ENCODE measurements at places on chromosomes 5 and 9.
A peak's percentile ranks its signal among the peaks of the same experiment; 100 is the strongest.

DNA sequence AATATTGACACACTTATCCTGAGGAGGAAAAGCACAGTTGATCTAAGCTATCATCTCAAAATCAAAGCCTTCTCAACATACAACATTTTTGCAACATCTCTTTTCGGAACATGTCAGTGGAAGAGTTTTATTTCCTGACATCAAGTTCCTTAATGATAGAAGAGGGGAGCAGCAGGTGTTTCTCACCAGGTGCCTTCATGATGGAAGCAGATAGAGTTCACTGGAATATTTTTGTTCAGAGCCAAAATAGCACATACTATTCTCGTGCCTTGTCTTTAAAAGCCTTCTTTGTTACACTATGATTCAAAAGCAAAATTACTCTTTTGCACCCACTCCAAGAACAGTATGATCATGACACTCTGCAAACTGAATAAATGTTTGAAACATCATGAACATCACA lies 176.9 kb upstream of the CCNG1 start:
- no peak for DNase-seq

GRCh38 chr5:136086783-136087566 lies 45.7 kb upstream of the SMAD5 start:
- no peak for DNase-seq

GRCh38 chr5:176446884-176447590 lies 1.1 kb upstream of the FAF2 start:
- no peak for DNase-seq

DNA sequence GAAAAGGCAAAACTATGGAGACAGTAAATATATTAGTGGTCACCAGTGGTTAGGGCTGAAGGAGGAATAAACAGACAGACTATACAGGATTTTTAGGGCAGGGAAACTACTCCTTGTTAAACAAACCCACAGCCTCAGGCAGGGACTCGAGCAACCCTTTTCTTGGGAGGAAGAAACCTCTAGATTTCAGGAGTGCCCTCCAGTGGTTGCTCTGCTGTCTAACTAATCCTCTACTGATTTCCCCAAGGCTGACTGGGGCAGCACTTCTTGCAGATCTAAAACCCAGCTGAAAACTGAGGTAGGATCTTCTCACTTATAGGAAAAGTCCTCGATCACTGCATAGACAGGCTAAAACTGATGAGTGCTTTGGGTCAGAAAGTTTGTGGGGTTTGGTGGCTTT lies 176.8 kb downstream of the ISOC1 start:
- DNase-seq = peak; percentile 18

DNA sequence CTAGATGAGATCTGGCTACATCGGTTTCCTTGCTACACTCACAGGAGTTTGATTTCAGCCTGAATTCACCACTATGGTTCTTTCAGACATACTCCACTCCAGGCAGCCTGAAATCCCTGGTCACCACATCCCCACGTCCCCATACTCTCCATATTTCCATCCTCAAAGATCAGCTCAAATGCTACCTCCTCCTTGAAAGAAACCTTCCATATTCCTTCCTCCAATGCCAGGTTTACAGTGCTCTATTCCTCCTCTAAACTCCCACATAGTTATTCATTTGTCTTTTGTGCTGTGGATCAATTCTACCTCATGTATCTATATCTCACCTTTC lies 151.7 kb downstream of the GLIS3 start:
- no peak for DNase-seq

DNA sequence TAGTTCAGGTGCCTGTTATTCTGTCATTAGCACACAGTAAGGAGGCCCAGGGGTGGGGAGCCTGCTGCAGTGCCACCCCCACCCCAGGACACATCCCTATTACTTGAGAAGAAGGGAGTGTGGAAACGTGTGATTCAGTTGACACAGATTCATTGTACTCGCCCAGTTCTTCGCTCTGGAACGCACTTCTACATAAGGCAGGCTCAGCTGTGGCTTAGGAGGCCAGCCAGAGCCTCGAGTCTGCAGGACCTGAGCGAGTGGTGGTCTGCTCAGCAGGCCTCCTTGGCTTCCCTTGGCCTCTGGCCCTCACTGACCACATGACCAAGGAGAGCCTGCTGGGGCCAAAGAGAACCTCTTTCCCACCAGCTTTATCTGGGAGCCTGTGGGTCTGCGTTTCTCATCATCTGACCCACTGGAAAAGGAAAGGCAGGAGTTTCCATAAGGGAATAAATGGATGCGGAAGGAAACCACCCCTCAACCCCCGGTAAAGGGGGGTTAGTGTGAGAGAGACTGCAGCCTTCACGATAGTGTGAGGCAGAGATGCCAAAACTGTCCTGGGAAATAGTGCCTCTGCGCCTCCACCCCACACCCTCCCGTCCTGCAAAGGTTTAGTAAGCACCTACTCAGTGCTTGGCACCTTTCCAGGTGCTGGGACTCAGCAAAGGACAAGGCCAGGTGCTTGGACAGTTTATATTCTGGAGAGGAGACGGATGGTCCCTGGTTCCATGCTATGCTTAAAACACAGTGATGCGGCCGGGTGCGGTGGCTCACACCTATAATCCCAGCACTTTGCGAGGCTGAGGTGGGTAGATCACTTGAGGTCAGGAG lies 73.7 kb downstream of the PPARGC1B start:
- DNase-seq = no peak

DNA sequence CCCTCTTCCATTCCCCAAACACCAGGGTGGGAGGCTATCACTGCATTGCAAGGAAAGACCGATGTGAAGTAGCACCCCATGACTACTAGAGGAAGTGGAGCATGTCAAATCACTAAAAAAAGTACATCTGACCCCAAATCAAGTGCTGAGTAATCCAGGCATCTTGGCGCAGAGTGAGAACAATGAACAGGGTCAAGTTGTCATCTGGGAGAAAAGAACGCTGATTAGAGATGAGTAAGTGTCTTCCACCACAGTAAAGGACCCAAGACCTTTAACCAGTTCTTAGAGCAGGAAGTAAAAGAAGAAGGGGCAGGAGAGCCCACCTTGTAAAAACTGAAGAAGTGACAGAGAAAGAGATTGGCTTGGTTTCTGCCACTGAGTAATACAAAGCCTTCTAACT lies 75.0 kb upstream of the RAD23B start:
- DNase-seq = no peak

GRCh38 chr9:14258156-14258555 lies 55.8 kb downstream of the NFIB start:
- DNase-seq = no peak

DNA sequence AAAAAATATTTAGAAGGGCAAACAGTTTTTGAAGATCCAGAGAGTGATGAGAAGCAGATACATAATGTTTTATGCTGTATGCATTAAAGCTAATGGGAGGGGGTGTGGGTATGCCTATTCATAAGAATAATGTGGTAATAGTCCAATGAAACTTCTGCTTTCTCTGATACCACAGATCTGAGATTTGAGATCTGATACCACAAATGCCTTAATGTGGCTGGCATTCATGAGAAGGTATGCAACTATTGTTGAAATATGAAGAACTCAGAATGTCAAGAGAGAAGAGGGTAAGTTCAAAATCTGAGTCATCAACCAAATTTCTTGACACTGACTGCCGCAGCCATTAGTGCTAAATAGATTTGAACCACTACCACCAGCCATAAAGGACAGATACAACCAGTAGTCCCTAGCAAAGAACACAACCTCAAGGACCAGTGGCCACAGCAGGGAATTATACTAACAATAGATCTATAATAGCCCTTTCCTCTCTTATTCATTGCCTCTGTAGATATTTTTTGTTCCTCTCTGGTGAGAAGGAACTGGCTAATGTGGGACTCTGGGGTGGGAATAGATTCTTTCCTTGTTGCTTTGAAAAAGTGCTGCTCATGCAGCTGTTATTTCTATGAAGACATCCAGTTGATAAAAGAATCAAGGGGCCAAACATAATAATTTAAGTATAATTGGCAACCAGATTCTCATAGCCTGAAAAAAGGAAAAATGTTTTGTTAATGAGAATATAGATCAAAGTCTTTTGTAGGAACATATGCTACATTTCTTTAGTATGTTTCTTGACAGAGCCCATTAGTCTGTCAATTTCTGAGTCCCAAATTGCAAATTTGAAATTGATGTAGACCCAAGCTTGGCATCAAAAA lies 256.5 kb upstream of the ZNF608 start:
- peak; percentile 36 for DNase-seq

DNA sequence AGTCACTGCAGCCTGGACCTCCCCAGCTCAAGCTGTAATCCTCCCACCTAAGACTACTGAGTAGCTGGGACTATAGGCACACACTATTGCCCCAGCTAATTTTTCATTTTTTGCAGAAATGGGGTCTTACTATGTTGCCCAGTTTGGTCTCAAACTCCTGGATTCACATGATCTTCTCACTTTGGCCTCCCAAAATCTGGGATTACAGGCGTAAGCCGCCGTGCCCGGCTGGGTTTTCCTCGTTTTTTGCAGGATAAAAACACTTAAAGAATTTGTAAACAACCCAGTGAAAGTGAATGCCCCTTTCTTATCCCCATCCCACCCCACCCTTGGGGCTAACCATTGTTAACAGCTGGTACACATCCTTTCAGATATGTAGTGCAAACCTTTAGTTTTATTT lies 7.7 kb downstream of the CLTB start:
- no peak for DNase-seq

DNA sequence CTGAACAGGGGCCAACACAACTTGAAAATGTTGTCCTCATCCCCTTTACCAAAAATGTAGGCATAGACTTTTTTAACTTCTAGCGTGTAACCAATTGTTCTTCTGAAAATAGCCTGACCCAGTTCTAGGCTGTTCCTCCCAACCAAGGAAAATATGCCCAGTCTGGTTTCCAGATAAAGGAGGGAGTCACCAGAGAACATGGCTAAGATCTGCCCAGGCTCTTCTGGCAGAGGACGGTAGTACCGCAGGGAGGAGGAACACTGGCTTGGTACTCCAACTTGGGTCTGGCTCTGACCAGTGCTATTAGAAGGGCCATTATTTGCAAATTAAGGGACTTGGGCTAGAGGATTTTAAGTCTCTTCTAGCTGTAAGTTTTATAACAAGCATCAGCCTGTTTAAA lies 63.1 kb downstream of the GRAMD2B start:
- DNase-seq = no peak

DNA sequence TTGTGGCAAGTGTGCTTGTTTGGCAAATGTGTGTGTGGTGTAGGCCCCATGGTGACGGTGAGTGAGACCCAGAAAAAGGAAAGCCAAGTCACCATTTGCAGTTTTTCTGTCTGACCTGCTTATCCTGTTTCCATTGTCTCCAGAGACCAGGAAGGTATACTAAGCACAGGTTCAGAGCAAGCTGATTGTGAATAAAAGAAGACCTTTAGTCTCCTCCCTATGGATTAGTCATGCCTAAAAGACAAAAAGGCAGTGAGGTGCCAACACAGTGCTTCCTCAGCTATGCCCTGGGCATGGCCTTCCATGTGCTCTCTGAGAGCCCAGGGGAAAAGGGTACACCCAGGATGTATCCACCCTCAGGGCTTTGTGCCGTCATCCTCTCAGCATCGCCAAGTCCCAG lies 49.2 kb upstream of the SHOC1 start:
- DNase-seq = no peak

- DNase-seq = no peak
Measured at GRCh38 chr5:149794487-149794971, 64.4 kb downstream of the PPARGC1B start.

DNA sequence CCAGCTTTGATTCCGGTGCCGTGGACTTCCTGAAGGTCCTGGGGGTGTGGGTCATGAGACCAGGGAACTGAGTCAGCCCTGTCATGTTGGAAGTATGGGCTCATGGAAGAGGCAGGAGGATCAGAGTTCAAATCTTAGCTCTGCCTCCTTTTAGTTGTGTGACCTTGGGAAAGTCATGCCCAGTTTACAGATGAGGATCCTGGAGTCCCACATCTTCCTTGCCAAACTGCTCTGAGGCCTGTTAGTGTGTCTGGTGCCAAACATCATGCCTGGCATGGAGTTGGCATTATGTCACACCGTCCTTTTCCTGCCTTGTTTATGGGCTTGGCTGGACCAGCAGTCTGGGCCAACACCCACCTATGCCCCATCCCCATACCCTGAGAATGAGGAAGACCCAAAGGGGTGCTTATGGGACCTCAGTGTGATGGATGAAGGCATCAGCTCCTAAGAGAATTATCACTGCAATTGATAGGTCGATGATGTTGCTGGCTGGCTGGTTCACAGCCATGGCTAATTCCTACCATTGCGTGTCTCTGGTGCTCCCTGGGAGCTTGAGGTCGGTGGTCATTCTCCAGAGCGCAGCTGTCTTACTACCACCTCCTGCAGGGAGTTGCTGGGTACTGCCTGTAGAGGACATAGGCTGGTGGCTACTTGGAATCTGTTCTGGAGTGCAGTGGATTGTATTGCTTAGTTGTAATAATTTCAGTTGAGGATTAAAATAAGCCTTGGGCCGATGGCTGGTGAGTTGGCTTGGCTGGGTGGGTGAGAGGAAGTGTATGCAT lies 140.5 kb upstream of the PITX1 start:
- no peak for DNase-seq

DNA sequence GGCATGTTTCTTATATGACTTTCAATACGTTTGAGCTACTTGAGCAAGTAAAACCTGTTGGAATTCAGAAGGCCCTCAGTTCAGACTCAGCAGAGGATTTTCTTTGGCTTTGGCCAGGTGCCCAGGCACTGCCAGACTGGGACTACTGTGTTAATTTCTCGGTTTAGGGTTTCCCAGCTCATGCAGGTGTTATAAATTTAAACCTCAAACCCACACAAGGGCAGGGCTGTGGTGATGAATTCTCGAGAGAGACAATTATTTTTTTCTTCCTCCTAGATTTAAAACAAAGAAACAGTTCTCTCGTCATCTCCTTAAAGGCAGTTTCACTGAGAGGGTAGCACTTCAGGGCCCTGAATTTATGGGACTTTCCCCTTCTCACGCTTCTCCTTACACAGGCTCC lies 406.0 kb upstream of the PIK3R1 start:
- DNase-seq = peak; percentile 33

DNA sequence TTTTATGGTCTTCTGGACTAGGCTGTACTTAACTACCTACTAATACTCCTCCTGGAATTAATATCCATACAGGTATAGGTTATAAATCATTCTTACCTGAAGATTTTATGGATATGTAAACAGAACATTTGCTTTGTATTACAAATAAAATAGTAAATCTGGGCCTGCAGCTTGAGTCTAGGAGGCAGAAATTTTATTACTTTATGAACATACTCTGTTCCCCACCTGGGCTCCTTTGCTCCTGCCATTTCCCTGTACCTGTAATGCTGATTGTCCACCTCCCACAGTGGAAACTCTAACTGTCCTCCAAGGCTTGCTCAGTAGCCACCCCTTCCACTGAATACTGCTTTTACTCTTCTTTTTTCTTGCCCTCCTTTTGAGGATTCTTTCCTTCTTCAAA lies 108.0 kb downstream of the PAM start:
- no peak for DNase-seq

- DNase-seq = no peak
Measured at GRCh38 chr9:81552581-81552991, 136.8 kb downstream of the TLE1 start.

DNA sequence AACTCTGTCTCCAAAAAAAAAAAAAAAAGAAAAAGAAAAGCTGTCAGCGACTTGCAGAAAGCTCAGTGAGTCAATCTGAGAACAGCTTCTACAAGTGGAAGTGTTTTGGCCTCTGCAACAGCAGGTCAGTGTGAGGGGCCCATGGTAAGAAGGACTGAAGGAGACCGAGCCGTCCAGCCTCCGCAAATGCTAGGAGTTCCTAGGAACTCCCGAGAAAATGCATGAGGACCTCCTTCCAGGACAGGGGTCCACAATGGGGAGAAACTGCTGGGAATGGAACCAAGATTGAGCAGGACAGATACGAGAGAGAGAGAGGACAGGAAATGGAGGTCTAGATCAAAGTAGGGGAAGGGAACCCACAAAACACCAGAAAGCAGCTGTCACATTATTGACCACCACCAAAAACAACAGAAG lies 180.5 kb downstream of the CRB2 start:
- DNase-seq = no peak

- no peak for DNase-seq
Measured at GRCh38 chr5:31362529-31362900, 169.0 kb downstream of the CDH6 start.
